ENCODE measurements at places on chromosomes 7 and 10. TPM values are rescaled to one million over a fixed set of nuclear protein-coding genes. Genes with fewer than 3 reads are reported as not detected.

Gene EBF3
- not detected for polyA plus RNA-seq

Gene ITIH5
- polyA plus RNA-seq, result 0.10 TPM

Gene VSTM4
- polyA plus RNA-seq, result not detected

Gene CHST3
- polyA plus RNA-seq, result 12.0 TPM

Gene NUTM2A
- polyA plus RNA-seq, result 0.22 TPM

Gene MSS51
- polyA plus RNA-seq, result 0.39 TPM

Gene PBLD
- polyA plus RNA-seq, result 0.66 TPM

Gene MTG1
- polyA plus RNA-seq, result 30.8 TPM

Gene ST8SIA6
- polyA plus RNA-seq, result not detected

Gene FGL2
- polyA plus RNA-seq, result 0.01 TPM

Gene DRGX
- not detected for polyA plus RNA-seq

Gene CTAGE15
- 0.97 TPM for polyA plus RNA-seq

Gene AUTS2
- polyA plus RNA-seq, result 4.7 TPM

Gene UCMA
- not detected for polyA plus RNA-seq

Gene PDE1C
- polyA plus RNA-seq, result 0.61 TPM

Gene MRPL43
- polyA plus RNA-seq, result 105 TPM

Gene CALML3
- 20.2 TPM for polyA plus RNA-seq

Gene UTF1
- polyA plus RNA-seq, result not detected

Gene NCF1
- 0.40 TPM for polyA plus RNA-seq

Gene WASHC2A
- polyA plus RNA-seq, result 38.0 TPM

Gene C10orf105
- not detected for polyA plus RNA-seq

Gene FFAR4
- not detected for polyA plus RNA-seq

Gene HPSE2
- 0.01 TPM for polyA plus RNA-seq

Gene C10orf53
- polyA plus RNA-seq, result not detected

Gene BICC1
- 4.2 TPM for polyA plus RNA-seq

Gene ANXA8L1
- polyA plus RNA-seq, result 686 TPM

Gene EGFR
- polyA plus RNA-seq, result 109 TPM

Gene ZNF488
- 1.4 TPM for polyA plus RNA-seq

Gene NPC1L1
- polyA plus RNA-seq, result 0.03 TPM

Gene ZNF804B
- polyA plus RNA-seq, result not detected

Gene OR2A12
- polyA plus RNA-seq, result not detected

Gene THAP5
- 6.6 TPM for polyA plus RNA-seq

Gene SFTPD
- polyA plus RNA-seq, result not detected

Gene SLC26A5
- not detected for polyA plus RNA-seq

Gene CCAR1
- 71.9 TPM for polyA plus RNA-seq

Gene TFEC
- polyA plus RNA-seq, result 0.11 TPM

Gene TAS2R4
- polyA plus RNA-seq, result 0.24 TPM

Gene CDNF
- polyA plus RNA-seq, result 1.1 TPM

Gene PFKP
- polyA plus RNA-seq, result 134 TPM

Gene DENND10
- polyA plus RNA-seq, result 76.5 TPM

Gene GPR15LG
- 10.4 TPM for polyA plus RNA-seq

Gene FKBP6
- polyA plus RNA-seq, result not detected

Data from keratinocyte (primary cell).